Right ventricle myocardium inferior (tissue), 1 donor: ENCODE measurements at places on chromosomes 7 and 10. TPM values are rescaled to one million over a fixed set of nuclear protein-coding genes. Genes with fewer than 3 reads are reported as not detected.

Gene OR2A1
- total RNA-seq: not detected

Gene ETV1
- 27.9 TPM for total RNA-seq

Gene TFR2
- total RNA-seq: 0.22 TPM

Gene CALML3
- not detected for total RNA-seq

Gene FGFBP3
- 0.32 TPM for total RNA-seq

Gene PGAM2
- 1,123 TPM for total RNA-seq

Gene PAX2
- total RNA-seq: not detected

Gene ASB10
- 41.4 TPM for total RNA-seq

Gene MRLN
- not detected for total RNA-seq

Gene BUD31
- 38.1 TPM for total RNA-seq

Gene IGFBP3
- total RNA-seq: 45.4 TPM

Gene RASSF4
- 91.5 TPM for total RNA-seq

Gene PVRIG
- total RNA-seq: not detected

Gene HECTD2
- 2.5 TPM for total RNA-seq

Gene DRGX
- not detected for total RNA-seq

Gene NOD1
- total RNA-seq: 8.4 TPM

Gene SFTPA1
- total RNA-seq: 0.24 TPM

Gene HKDC1
- not detected for total RNA-seq

Gene PDZD7
- 0.22 TPM for total RNA-seq

- DNase-seq: no peak
Observed at GRCh38 chr7:21507627-21508343, 35.1 kb upstream of the DNAH11 start.

DNA sequence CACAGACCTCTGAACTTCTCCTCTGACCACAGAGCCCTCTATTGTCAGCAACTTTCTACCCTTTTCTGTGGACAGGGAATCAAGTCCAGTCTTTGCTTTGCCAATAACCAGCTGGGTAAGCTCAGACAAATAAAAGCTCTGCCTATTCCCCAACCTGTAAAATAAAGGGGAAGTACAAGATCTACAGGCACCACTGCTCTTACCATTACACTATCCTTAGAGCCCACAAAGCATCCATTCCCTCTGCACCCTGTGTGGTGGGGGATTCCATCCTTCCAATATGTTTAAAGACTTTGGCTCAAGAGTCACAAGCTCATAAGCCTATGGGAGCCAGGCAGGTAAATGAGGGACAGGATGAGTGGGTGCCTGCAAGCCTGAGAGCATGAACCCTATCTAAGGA lies 88.2 kb downstream of the PARD3 start:
- DNase-seq: no peak

- DNase-seq: no peak
Observed at GRCh38 chr7:17962652-17963051, 22.4 kb upstream of the SNX13 start.

- DNase-seq: no peak
Observed at GRCh38 chr7:137443616-137444015, 100.1 kb upstream of the PTN start.

- DNase-seq: no peak
Observed at GRCh38 chr7:152395112-152395511, 40.7 kb downstream of the KMT2C start.

DNA sequence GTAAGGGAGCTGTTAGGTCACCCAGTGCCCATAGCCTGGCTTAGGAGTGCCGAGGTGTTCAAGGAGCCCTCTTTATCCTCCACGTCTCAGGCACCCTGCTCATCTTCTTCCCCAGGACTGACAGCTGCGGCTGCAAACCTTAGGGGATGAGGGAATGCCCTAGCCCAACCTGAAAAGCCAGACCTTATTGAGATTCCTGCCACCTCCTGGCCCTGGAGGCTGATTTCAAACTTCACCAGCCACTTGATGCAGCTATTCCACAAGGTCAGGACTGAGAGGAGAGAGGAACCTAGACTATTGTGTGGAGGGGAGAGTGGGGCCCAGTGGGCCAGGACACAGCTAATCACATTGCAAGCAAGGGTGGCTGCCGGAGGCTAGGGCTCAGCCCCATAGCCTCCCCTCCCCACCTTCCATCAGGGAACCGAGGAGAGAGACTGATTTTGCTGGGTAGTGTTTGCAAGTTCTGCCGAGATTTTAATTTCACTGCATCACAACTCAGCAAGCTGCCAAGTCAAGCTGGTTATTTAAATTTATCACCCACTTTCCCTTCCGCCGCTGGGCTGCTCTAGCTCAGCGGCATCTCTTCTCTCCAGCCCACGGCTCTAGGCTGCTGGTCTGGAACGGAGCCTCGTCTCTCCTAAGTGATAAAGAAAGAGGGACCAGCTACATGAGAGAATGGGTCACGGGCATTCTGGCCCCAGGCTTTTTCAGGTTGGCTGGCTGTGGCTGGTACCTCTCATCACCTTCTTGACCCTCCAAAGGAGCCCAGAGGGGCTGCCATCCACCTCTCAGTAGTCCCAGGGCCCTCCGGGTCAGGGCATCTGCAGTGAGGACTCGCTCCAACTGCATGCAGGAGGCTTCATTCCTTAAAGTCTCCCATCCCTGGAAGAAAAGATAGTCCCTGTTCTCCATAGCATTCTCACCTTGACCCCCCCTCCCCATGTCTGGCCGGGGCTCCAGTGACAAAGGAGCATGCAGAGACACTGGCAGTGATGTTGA lies 66.7 kb downstream of the PAX2 start:
- no peak for DNase-seq

GRCh38 chr7:114932991-114933390 lies 11.1 kb downstream of the MDFIC start:
- DNase-seq: no peak

GRCh38 chr10:70711911-70712310 lies 39.6 kb downstream of the ADAMTS14 start:
- DNase-seq: no peak

DNA sequence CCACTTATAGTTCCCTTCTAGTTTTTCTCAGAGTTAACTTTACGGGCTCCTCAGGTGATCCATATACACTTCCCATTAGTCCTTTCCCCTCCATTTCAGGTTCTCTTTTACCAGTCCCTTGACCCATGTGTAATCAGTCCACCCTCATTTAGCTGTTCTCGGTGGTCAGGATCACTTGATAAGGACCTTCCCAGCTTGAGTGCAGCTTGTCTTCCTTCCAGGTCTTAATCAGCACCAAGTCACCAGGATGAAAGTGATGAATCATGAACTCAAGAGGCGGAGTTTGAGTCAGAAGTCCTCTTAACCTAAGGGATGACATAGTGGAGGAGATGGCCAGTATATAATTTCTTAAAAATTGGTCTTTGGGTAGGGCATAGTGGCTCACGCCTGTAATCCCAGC lies 63.1 kb upstream of the CNTNAP2 start:
- DNase-seq: no peak

GRCh38 chr10:89118091-89118490 lies 89.0 kb downstream of the CH25H start:
- DNase-seq: no peak

GRCh38 chr7:38502289-38502688 lies 128.9 kb downstream of the AMPH start:
- DNase-seq: no peak

DNA sequence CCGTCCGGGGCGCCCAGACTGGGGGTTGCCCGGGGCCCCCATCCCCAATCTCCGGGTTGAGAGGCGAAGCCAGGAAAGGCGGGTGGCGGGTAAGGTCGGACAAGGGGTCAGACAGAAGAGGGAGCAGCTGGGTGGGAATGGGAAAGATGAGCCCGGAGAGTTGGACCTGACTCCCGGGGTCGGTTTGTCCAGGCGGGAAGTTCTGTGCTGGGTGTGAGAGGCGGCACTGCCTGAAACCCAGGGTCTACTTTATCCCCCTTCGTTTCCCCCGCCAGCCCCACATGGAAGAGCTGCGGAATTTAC lies 675 bp downstream of the SLC4A2 start:
- no peak for DNase-seq

DNA sequence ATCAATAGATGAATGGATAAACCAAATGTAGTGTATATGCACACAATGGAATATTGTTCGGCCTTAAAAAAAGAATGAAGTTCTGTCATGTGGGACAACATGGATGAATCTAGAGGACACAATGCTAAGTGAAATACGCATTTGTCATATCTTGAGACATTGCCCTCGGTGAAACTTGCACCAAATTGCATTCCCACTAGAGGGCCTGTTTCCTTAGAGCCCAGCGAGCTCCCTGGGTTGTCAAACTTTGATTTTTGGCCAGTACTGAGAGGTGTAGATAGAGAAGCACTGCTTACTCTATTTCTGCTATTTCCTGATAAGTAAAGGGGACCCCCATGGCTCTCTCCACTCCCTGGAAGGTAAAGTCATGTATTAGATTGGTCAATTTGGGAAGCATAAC lies 157.1 kb downstream of the GPAM start:
- DNase-seq: no peak

DNA sequence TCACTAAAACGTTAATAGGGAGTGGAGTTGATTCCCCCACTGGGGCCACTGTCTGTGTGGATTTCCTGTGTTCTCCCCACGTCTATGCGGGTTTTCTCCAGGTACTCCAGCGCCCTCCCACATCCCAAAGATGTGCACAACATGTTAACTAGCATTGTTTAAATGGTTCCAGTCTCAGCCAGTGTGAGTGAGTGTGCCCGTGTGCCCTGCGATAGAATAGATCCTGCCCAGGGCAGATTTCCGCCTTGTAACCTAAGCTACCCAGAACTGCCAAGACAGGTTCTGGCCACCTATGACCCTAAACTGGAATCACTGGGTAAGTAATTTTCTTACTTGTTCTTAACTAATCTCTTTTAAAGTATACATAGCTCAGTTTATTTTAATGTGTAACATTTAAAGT lies 58.5 kb downstream of the CCDC6 start:
- DNase-seq: no peak

- no peak for DNase-seq
Observed at GRCh38 chr10:90958781-90959180, 37.9 kb upstream of the ANKRD1 start.

GRCh38 chr7:91910171-91910570 lies 29.7 kb upstream of the MTERF1 start:
- no peak for DNase-seq

- no peak for DNase-seq
Observed at GRCh38 chr7:150826061-150826849, 25.7 kb downstream of the TMEM176A start.

DNA sequence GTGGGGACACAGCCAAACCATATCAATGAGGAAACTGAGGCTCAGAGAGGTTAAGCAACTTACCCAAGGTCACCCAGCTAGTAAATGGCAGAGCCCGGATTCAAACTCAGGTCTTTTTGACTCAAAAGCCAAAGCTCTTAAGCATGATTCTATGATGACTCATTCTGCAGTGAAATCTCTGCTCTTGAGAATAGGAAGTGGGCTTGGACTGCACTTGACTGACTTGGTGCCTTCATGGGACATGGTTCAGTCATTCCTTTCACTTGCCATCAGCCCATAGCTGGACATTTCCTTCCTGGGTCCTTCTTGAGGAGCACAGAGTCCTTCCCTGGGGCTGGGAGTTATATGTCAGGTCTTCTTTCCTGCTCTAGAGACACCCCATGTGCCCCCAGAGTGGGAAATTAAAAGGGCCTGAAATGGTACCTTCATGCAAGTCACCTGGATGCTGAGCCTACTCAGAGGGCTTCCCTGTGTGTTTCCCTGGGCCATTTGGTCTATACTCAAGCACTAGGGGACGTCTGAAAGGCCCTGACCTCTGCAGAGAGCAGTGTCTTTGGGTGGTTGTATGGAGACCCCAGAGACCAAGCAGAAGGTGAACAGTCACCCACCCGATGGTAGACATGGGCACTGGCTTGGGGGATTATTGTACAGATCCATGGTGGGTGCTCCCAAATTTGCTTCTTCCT lies 62.4 kb upstream of the SDK1 start:
- no peak for DNase-seq

- DNase-seq: no peak
Observed at GRCh38 chr10:87916515-87916914, 53.1 kb downstream of the PTEN start.

DNA sequence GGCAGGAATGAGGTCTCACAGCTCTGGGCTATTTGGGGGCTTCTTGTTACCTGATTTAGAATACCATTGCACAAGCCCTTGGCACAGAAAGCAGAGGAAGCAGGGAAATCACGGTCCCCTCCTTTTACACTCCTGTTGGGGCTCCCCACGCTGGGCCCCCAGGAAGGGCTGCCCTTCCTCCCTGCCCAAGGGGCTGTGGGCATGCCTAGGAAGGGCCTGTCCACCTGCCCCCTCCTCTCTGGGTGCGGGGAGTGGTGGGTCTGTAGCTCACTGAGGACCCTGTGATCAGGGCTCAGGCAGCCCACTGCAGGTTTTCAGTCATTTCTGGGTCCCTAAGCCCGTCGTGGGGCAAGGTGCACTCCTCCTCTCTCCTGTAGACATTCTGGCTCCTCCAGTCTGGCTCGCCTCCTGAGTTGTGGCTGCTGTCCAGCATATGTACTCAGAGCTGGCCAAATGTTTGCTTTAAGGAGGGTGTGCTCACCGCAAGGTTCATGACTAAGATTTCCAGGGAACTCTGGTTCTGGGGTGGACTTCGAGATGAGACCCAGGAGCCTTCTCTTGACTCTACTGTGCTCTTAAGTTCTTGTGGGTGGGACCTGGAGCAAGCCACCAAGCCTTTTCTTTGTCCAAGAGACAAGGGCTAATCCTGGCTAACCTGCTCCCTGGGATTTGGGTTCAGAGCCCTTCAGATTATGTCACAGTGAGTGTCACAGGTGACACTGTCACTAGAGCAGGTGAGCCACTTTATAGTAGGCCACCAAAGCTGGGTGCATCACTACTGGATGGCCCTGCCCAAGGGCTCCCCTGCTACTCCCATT lies 56.0 kb downstream of the TACR2 start:
- DNase-seq: peak; percentile 83

DNA sequence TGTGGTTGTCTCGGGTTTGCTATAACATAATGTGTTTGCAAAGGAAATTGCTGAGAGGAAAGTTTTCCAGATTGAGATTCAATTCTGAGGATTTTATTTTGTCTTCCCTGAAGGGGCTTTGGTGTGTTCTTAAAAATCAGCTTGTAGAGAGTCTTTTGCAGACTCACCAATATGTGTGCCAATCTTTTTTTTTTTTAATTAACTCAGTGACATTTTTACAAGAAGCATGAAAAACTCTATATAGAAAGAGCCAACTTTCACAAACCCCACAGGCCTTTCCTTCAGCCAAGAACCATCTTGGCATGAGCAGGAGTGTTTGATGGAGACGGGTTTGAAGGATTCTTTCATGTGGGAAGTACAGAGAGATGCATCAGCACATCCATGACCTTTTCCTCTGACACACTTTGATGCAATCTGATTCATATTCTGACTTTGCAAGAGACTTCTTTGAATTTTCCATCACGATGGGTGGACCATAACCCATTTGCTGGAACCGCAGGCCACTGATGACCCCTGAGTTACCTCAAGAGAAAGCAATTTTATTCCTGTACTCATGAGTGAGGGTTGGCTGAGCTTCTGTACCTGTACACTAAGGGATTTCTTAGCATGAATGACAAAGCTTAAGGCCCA lies 892.6 kb downstream of the XPNPEP1 start:
- DNase-seq: no peak

DNA sequence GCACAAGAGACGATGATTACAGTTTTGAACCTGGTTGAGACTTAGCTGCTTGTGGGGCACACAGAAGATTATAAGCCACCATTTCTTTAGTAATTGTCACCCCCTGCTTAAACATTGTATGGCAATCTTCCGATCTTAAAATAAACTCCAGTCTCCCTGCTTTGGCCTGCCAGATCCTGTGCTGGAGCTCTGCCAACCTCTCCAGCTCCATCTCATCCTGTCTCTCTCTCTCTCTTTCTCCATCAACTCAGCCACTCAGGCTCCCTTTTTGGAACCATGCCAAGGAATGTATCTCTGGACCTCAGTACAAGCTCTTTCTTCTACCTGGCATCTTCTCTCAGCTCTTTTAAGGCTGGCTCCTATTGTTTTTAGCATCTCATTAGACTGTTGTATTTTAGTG lies 1053.2 kb downstream of the REEP3 start:
- DNase-seq: no peak

GRCh38 chr7:49768835-49769234 lies 4.6 kb upstream of the VWC2 start:
- DNase-seq: no peak
